ENCODE measurements at places on chromosomes 6 and 20.
A peak's percentile ranks its signal among the peaks of the same experiment; 100 is the strongest.

- ATAC-seq, result no peak
These were observed 17.8 kb downstream of the SYNDIG1 start for GRCh38 chr20:24487240-24487639.

- peak; percentile 8 for ATAC-seq
These were observed 7.2 kb upstream of the SDCBP2 start for GRCh38 chr20:1335961-1336698.

DNA sequence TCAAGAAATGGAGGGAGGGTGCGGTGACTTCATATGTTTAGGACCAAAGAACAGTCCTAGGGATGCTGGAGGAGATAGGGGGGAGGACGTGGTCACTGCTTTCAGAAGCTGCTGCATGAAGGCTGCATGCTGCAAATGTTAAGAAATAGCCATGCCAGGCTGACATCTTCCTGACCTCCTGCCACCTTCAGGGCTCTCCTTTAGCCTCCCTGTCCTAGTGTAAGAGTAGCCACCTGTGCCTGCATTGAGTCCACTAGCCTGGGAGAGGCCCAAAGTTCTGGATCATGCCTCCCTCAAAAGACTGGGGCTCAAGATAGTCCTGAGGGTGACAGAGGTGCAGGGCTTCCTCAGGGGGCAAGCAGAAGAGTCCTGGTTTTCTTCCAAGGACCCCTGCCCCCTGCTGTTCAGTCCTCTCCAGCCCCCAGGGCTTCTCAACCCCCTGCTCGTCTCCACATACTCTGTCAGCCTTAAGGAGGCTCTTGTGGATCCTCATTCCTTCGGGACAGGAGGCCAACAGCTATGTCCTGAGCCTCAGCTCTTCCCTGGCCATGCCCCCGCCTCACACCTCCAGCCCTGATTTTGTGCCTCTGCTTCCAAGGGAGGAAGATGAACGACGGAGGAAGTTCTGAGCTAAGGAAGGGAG is 96.3 kb downstream of the MRPL14 start:
- ATAC-seq, result no peak

DNA sequence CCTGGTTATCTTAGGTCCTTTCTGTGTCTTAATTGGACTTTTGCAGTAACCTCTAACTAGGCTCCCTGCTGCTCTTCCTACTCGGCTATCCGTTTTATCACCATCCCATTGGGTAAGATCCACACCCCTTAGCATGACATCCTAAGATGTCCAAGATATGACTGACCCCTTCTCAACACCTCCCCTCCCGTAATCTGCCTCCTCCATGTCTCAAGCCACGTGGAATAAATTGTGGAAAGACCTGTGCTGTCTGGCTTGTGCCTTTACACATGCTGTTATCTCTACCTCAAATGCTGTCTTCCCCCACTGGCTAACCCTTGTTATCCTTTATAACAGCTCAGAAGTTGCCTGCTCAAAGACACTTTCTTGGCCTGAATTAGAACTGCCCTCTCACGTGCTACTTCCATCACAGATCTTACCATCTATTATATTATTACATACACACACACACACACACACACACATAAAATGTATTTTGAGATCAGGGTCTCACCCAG is 26.5 kb downstream of the EIF2S2 start:
- ATAC-seq, result no peak

GRCh38 chr20:37359836-37360235 is 13.9 kb downstream of the SRC start:
- no peak for ATAC-seq

DNA sequence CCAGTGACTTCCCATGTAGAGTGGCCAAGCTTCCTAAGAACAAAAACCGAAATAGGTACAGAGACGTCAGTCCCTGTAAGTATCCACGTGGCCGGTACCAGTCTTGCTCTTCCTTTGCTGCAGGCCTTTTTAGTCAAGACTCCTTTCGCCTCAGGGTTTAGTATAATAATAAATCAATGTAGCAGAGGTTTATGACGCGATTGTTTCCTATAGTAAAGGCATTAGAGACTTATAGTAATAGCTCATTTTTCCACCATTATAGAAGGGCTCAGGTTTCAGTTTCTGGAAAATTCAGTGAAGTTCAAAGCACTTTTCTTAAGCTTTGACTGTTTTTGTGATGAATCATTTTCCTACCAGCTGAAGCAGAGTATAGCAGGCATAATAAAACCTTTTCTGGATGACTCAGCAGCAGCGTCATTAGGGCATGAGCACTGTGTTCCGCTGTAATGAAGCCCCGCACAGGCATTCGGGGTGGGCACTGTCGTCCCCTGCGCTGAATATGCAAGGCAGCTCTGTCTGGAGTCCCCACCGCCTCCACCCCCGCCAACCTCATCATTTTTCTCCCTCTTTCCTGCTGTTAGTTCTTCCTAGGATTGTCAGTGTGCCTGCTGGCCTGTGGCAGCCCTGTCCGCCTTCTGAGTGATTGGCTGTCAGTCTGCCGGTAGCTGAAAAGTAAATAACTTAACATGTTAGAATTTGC is 51.3 kb downstream of the PTPN1 start:
- peak; percentile 83 for ATAC-seq

DNA sequence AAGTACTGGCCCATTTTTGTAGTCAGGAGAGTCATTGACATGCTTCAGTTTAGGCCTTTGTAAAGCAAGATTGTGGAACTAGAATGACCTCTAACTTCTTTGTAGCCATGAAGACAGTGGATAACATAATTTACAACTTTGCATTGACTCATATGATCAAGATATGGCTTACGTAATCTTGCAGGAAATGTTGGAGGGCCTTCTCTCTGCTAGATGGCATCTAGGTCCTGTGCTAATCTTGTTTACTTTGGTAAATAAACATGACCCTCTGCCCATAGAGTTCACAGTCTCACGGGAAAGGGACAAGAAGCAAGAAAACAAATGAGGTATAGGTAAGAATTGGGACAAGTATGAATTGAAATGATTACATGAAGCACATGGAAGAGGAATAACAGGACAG is 355.2 kb upstream of the ARID1B start:
- ATAC-seq, result no peak
